Activated CD4-positive, alpha-beta T cell treated with anti-CD3 and anti-CD28 coated beads, Interleukin-2, amount 10 ng/mL, durations not matched to agents 24 days and 14 days (primary cell): ENCODE measurements at places on chromosomes 1 and 21.

DNA sequence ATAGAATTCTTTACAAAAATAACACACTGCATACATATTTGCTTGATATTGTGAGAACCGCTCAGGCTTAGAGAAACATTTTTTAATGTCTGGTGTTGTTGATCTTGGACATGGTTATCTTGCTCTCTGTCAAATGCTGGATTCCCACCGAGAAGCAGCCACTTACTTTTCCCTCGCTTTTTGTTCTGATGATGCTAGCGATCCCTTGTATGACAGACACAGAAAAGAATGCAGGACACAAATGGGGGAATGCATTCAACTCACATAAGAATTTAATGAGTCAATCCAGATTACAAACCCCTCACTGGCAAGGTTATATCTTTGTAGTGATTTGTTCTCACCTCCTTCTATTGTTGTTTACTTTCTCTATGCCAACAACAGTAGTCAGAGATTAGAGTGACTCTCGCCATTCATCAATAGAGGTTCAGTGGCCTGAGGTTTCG lies 76.8 kb upstream of the AKT3 start:
- no peak for DNase-seq

DNA sequence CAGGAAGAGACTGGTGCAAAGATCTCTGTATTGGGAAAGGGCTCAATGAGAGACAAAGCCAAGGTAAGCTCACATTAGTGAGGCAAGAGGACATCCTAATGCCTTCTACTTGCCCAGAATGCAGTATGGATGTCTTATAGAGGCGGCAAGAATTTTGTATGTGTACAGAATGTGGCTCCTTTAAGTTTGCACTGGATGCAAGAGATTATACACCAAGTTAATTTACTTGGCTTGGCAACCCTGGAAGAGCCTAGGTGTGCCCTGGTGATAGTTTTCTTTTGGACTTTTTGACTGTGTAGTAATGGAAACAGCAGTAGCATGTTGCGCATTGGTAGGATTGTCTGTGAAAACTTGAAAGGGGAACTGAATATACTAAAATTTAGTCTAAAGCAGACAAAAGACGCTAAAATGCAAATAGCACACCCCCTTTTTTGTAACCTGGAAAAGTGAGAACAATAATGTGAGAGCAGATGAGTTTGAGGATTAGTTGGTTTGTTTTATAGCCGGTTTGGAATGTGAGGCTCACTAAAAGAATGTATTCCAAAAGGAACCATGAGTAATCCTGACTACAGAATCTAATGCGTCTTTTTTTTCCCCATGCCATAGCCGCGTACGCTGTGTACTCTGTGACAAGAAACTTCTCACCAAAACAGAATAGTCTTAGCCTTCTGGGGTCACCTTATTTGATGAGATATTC lies 18.1 kb downstream of the KHDRBS1 start:
- no peak for DNase-seq

GRCh38 chr1:108038653-108039236 lies 73.8 kb upstream of the VAV3 start:
- DNase-seq: no peak

- DNase-seq: no peak
These were observed 7.0 kb upstream of the CDCP2 start for GRCh38 chr1:54159733-54160316.

DNA sequence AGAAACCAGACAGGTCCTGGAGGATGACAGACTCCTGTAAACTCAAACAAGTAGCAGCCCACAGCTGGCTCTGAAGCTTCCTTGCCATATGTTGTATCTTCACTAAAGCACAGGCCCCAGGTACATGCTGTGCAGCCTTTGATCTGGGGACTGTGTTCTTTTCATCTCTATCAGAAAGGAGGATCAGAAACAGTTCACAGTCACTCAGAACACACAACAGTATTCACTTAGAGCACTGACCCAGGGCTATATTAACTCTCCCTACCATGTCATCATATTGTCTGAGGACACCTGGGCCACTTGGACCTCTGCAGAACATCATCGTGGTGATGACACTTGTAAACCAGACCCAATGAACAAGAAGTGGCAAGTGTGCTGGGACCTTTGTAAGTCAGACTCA lies 222.0 kb downstream of the SETD4 start:
- DNase-seq: no peak

GRCh38 chr1:176118985-176119384 lies 88.1 kb downstream of the COP1 start:
- DNase-seq: no peak

- DNase-seq: no peak
These were observed 50.7 kb downstream of the ARHGEF16 start for GRCh38 chr1:3505161-3505560.

DNA sequence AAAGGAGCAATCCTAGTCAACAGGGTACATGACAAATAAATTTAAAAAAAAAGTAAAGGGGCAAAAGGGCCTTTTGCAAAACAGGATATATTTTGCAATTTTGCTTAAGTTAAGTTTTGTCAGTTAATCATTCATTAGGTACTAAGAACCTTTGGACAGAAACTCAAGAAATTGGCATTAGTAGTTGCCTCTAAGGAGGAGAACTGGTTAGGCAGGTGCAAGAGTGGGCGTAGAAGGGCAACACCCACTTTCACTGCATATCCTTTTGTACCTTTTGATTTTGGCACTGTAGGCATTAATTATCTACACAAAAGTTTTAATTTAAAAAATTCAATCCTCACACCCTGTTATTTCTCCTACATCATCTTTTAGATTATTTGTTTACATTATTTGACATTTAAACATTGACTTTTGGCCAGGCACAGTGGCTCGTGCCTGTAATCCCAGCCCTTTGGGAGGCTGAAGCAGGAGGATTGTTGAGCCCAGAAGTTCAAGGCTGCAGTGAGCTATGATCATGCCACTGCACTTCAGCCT lies 4.3 kb downstream of the DDAH1 start:
- DNase-seq: no peak
